Jurkat, Clone E6-1 (cell line): ENCODE measurements at places on chromosomes 13 and 19.

DNA sequence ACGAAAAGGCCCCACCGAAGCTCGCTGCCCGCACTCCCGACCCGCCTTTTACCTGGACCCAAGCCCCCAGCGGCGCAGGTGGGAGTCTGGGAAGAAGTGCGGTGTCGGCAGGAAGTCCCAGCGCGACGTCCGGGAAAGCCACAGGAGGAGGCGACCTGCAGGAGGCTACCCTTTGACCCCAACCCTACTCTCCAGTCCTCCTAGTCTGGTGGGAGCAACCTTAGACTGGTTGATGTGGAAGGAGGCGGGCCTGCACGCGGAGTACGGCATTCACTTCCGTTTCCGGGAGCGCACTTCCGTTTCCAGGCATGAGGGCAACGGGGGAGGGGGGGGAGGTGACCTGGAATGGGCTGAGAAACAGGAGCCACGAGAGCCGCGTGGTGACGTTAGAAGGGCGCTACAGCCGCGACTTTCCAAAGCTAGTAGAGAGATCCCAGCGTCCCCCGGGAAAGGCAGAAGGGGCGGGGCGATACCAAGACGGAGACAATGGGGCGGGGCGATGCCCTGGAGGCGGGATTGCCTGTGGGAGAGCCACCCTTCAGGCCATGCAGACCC is 28.5 kb downstream of the ZNF266 start:
- no peak for DNase-seq

- DNase-seq: no peak
Observed at GRCh38 chr13:84574851-84575250, 692.6 kb upstream of the SLITRK1 start.

DNA sequence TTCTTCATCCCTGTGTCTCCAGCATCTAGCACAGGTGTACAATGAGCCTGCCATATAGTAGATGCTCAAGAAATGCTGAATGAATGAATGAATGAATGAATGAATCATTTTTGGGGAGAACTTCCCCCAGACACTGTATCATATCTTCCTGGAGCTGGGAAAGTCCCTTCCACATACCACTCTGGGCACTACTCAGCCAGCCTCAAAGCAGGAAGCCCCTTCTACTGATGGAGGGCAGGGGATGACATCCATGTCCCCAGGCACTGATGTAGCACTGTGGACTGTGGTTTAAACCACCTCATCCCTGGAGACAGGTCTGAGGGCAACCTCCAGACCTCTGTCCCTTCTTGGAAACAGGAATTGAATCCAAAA is 4.8 kb downstream of the GNA15 start:
- no peak for DNase-seq

GRCh38 chr13:67369895-67370660 is 139.9 kb upstream of the PCDH9 start:
- DNase-seq: no peak

- no peak for DNase-seq
Observed at GRCh38 chr13:106104281-106104901, 431.1 kb downstream of the EFNB2 start.

DNA sequence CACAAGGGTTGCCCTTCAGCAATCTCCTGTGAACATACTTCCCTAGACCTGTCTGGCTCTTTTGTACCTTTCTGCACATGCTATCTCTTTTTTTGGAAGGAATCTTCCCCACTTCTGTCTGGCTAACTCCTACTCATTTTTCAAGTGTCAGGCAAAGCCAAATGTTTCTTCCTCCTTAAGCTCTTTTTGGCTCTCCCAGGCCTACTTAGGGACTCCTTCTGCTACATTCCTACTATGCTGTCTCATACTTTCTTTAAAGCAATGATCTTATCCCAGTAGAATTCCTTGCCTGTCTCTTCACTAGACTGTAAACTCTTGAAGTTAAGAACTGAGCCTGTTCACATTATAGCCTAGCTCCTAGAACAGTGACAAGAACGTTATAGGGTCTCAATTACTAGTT is 114.9 kb upstream of the WASF3 start:
- no peak for DNase-seq

DNA sequence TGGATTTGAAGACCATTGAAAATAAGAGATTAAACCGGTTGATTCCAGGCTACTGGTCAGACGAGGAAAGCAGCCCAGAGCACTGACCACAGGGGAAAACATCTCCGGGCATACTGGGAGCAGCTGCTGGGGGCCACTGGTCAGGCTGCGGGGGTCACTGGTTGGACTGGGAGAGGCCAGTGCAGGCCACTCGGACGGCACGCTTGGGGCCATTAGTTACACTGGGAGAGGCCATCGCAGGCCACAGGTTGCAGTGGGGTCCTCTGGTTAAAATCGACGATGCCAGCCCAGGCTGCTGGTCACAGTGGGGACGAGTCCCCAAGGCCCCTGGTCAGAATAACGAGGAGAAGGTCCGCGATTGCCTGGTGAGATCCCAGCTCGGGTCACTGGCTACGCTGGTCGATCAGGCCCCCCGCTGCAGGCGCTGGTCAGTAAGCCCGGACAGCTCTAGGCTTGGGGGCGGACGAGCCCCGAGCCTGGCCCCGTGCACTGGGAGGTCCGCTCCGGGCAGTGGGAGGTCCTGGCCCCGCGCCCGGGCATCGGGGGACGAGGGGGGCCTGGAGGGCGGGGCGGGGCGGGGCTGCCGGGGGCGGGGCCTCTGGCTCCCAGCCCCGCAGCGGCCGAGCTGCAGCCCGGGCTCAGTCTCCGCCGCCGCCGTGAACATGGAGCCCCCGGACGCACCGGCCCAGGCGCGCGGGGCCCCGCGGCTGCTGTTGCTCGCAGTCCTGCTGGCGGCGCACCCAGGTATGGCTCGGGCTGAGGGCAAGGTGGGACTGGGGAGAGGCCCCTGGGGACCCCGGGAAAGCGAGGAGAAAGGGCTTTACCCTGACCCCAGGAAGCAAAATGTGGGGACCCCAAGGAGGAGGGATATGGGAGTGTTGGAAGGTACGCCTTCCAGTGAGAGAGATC is at the start of gene BCAM:
Gene BCAM, plus strand, starts transcription at position 641 of the 909 bp plus-strand sequence. Its CDS starts 22 bp downstream, at position 663.
- no peak for DNase-seq

- DNase-seq: no peak
Observed at GRCh38 chr13:104043184-104043583, 977.0 kb upstream of the SLC10A2 start.

GRCh38 chr13:48586591-48587103 is 53.8 kb upstream of the RCBTB2 start:
- no peak for DNase-seq

DNA sequence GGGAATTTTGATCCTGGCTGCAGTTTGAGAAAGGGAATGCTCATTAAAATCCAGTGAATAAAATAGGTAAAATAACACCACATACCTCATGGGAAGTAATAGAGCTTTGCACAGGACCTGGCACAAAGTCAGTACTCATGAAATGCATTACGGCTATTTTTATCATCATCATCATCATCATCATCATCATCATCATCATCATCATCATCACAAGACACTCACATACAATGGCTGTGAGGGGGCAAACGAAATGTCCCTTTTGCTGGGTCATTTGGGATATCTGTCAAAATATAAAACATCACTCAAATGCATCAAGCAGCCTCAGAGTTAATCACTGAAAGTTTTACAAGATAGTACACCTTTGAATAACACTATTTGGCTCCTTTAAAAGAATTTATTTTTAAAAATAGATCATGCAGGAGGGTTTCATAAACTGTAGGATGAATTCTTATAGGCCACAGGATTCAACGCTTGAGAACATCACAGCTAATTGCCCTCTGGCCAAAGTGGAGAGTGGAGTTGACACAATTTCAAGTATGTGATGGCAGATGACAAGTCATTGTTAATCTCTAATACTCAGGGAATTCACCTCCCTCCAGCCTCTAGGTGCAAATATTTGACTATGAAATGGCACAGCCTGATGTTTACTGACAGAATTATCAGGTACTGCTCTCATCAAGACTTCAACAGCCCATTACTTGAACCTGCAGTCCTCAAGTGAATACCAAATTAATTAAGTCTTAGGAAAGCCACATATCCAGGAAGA is 14.2 kb upstream of the ZNF599 start:
- no peak for DNase-seq

DNA sequence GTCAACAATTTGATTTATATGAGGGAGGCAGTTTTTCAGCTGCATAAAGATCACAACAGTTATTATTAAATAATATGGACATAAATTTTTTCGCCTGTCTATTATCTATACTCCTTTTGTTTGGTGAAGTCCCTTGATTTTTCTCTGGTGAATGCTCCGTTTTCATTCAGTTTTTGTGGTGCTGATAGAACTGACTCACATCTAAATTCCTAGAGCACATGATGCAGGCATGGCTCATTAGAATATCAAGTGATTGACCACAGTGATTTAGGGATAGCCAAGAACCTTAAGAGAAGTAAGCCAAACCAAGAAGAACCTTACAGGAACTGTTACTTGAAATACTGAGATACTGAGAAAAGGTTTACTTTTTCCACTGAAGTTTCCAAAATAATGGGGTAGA is 208.9 kb downstream of the PRR20E start:
- DNase-seq: no peak

DNA sequence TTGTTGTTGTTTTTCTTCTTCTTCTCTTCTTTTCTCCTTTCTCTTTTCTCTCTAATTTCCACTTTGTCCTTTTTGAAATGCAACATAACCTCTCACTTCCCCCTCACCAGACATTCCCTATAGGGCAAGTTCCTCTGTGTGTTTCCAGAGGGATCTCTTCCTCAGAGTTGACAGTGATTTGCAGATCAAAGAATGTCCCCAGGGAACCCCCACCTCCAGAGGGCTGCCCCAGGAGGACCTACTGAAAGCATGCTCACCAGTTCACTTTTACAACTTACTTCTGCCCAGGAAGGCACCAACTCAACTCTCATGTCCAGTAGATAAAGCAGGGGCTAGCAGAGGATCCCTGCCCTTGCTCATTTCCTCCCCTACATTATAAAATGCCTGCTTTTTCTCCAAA is 1648.0 kb downstream of the PCDH9 start:
- no peak for DNase-seq

- peak; percentile 39 for DNase-seq
Observed at GRCh38 chr13:46992383-46992952, 95.6 kb upstream of the HTR2A start.

DNA sequence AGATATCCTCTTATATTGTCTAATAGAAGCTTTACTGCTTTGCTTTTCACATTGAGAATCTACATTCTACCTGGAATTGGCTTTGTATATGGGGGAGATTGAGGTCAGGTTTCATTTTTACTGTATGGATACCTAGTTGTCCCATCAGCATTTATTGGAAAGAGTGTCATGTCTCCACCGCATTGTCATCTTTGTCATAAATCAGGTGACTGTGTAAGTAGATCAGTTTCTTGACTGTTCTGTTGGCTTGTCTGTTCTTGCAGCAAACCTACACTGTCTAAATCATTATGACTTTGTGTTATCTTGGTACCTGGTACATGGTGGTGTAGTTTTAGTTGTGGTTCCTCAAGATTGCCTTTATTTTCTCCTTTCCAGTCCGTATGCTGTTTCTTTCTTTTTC is 5.8 kb downstream of the URI1 start:
- no peak for DNase-seq

- no peak for DNase-seq
Observed at GRCh38 chr19:2213799-2214198, 22.3 kb downstream of the PLEKHJ1 start.

DNA sequence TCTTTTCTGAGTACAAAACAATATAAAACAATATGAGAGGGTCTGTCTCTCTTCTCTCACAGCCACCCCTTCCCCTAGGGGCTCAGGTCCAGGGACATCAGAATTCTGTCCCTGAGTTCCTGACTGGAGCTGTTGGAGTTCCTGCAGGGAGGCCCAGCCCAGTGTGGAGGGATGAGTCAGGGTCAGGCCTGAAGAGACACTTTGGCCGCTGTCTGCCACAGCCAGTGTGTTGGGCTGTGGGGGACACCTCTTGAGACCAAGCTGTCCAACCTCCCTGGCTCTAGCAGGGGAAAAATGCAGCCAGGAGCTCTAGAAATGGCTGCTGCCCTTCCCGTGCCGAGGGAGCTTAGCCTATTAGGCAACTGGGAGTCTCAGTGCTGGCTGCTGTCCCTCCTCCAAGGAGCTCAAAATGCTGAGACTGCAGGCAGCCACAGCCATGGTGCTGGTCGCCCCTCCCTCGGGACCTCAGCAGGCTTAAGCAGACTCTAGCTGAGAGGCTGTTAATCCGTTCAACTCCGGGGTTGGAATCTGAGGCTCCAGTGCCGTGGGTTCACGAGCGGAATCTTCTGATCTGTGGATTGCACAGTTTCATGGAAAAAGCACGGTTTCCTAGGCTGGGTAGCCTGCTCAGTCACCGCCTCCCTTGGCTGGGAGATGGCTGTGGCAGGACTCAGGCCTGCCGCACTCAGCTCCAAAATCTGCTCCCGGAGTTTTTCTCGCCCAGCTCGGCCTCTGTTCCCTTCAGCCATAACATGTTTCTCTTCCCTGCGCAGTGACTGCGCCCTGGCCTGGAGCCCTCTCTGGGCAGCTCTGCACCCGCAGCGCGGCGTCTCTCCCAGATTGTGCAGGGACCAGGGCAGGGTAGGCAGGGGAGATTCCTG is 3.8 kb upstream of the ZNF626 start:
- no peak for DNase-seq

DNA sequence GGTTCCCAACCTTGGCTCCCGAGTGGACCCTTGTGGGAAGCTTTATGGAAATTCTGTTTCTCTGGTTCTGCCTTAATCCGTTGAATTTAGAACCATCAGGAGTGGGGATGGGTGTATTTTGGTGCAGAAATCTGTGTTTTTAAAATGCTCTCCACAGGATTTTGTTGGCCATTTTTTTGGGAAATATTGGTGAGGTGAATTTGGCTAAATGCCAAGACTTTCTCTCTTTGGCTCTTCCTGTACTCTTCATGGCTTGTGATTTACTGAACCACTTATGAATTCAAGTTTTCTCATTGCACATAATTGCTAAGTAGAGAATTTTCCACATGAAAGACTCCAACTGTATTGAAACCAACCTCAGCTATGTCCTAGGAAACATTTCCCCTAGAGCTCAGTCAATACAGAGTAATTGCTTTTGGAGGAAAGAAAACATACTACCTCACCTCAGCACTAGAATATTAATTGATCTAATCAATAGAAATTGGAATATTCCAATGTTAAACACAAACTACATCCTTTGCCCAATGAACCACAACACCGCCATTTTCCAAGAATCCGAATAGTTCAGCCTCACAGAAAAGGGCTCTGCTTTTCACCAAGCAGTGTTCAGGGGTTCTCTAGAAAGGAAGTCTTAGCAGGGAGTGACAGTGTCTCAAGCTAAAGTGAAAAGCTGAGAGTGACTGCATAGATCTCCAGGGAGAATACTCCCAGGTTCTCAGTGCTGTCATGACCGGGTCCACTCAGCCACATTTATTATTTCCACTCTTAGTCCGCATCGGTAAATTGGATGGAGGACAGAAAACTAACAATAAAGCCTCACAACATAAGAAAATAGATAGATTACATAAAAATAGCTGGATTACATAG is 60.3 kb downstream of the ERCC5 start:
- DNase-seq: no peak
